ENCODE measurements at places on chromosomes 11 and 22. TPM values are rescaled to one million over a fixed set of nuclear protein-coding genes. Genes with fewer than 3 reads are reported as not detected.

GRCh38 chr11:130649801-130650200 is 201.4 kb downstream of the ADAMTS15 start:
- H3K36me3 ChIP-seq: no peaks in the 10 kb centered on the region
- H3K27me3 ChIP-seq: peaks cover 4% of the 10 kb centered on the region
- no peaks in the 10 kb centered on the region for H3K4me1 ChIP-seq
- no peak overlapping the region for H3K4me3 ChIP-seq
- no peak for DNase-seq

Gene INSC
- total RNA-seq: 0.23 TPM

- no peaks in the 10 kb centered on the region for H3K36me3 ChIP-seq
- no peak overlapping the region for H3K4me3 ChIP-seq
- no peaks in the 10 kb centered on the region for H3K4me1 ChIP-seq
- no peak overlapping the region for H3K27ac ChIP-seq
These were observed 1388.1 kb downstream of the FAM181B start for GRCh38 chr11:81345609-81346008.

GRCh38 chr11:126498281-126498680 is 142.8 kb downstream of the ST3GAL4 start:
- H3K4me3 ChIP-seq: no peak overlapping the region
- H3K36me3 ChIP-seq: no peaks in the 10 kb centered on the region
- no peak for DNase-seq
- peaks cover 13% of the 10 kb centered on the region for H3K4me1 ChIP-seq

Gene LDHAL6A
- not detected for total RNA-seq

All from endothelial cell (in vitro differentiated cells).